ENCODE measurements at places on chromosomes 7 and 10. TPM values are rescaled to one million over a fixed set of nuclear protein-coding genes. Genes with fewer than 3 reads are reported as not detected.

The PKD2L1 gene
- not detected for total RNA-seq

The GPR15LG gene
- not detected for total RNA-seq

The KAZALD1 gene
- total RNA-seq, result 23.5 TPM

The SPDYE8 gene
- not detected for total RNA-seq

The ATOH7 gene
- not detected for total RNA-seq

The NME8 gene
- total RNA-seq, result not detected

The SYT15 gene
- 1.0 TPM for total RNA-seq

The LMTK2 gene
- total RNA-seq, result 8.4 TPM

The ALOX5 gene
- 3.1 TPM for total RNA-seq

The RGR gene
- total RNA-seq, result 13.6 TPM

The LRIT1 gene
- total RNA-seq, result not detected

The VAX1 gene
- total RNA-seq, result not detected

The ABCB1 gene
- under 0.01 TPM for total RNA-seq

The TMEM273 gene
- 6.8 TPM for total RNA-seq
